ENCODE measurements at places on chromosomes 13 and 19.

GRCh38 chr19:8545743-8546142, 31.5 kb downstream of the MYO1F start:
- no peak for DNase-seq

GRCh38 chr13:105327581-105328126, 1207.8 kb downstream of the EFNB2 start:
- DNase-seq = peak; percentile 4

DNA sequence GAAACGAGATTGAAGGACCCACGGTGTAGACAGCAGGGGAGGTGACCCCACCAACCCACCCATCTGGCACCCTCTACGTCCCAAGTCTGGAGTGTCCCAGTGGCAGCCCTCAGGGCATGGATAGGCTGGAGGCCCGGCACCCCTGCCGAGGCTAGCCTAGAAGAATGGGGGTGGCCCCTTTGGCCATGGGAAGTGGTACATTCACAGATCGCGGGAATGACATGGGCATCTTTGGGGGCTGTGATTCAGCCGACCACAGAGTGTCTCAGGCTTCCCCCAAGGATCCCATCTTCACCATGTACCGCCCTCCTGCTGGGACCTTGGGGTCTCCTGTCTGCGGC, 11.3 kb upstream of the MKNK2 start:
- no peak for DNase-seq

DNA sequence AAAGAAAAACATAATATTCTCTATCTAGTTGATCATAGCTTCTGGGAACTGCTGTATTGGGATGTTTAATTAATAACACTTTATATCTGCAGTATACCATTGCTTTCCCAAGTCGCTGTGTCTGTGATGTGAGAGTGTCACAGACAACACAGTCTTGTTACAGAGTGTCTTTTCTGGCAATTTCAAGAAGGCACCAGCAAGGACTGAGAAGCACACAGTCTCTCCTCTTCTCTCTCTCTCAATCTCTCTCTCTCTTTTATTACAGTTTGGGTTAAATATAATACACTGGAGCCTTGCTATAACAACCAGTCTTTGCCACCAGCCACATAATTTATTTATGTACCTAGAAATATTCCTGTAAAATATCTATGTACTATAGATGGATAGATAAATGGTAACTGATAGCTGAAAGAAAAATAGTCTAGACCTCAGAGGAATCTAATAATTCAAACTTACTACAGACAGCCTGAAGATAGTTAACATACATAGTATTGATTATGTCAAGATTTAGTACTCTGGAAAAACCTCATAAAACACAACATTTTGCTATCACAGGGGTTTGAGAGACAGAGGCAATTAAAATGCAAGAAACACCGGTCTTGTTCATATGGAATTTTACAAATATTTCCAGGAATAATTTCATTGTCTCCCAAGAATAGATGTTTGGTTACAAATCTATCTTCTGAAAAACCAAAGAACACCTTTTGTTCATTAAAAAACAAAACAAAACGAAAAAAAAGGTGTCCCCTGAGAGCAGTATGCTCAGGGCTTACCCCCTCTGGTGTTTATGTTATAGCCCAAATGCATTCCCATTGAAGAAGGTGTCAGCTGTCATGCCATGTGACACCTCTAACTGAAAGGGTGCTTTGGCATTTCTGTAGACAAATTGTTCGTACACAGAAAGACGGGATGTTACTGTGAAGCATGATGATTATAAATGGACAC, 507.8 kb downstream of the TBC1D4 start:
- DNase-seq = no peak

- DNase-seq = no peak
Measured at GRCh38 chr19:58429745-58430144, 10.2 kb downstream of the ZNF132 start.

DNA sequence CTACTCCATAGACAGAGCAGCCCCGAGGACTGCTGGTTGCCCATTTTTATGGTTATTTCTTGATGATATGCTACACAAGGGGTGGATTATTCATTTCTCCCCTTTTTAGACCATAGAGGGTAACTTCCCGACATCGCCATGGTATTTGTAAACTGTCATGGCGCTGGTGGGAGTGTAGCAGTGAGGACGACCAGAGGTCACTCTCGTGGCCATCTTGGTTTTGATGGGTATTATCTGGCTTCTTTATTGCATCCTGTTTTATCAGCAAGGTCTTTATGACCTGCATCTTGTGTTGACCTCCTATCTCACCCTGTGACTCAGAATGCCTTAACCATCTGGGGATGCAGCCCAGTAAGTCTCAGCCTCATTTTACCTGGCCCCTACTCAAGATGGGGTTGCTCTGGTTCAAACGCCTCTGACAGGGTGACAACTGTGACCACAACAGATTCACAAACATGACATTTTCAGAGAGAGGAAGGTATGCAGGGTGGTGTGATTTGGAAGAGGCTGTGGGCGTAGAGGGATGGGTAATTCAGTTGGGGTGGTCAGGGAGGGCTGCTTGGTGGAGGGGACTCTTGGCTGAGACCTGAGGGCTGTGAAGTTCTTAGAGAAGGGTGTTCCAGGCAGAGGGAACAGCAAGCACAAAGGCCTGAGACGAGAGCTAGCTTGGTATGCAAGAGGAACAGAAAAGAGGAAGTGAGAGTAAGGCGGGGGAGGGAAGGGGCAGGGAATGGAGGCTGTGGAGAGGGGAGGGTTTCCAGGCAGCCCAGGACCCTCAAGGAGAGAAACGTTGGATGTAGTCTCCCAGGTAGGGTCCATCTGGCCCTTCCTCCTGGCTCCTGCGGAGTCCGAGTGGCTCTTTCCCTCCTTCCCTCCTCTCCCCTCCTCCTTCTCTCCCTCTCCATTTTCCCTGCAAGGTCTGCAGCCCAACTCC, 23.5 kb downstream of the FAM187B start:
- no peak for DNase-seq

- no peak for DNase-seq
Measured at GRCh38 chr19:39557811-39558623, 18.1 kb upstream of the EID2 start.

DNA sequence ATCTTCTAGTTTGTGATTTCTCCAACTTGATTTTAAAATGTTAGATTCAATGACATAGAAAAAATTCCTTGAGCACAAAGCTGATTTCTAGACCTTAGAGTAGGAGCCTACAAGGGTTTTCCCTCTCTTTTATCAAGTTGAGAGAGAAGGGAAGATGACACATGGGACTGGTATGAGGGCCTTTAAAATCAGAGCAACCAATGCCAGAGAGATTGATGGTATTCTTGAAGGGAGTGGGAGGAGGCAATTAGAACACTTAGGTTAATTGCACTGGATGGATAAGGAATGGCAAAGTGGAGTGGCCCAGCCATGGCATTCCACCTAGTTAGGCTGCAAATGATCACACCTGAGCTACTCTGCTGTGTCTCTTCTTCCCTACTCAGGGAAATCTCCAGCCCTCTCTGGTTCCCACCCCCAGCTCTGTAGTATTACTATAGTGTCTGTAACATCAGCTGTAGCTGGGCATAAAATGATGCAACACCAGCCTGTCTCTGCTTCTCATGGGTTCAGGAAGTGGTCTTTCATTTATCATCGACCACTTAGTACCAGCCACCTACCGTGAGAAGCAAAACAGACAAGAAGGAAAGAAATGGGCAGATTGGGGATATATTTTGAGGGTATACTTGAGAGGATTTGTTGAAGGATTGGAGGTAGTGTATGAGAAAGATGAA, 333.6 kb downstream of the DLEU7 start:
- no peak for DNase-seq

- DNase-seq = no peak
Measured at GRCh38 chr19:1394252-1395193, 6.8 kb downstream of the GAMT start.

DNA sequence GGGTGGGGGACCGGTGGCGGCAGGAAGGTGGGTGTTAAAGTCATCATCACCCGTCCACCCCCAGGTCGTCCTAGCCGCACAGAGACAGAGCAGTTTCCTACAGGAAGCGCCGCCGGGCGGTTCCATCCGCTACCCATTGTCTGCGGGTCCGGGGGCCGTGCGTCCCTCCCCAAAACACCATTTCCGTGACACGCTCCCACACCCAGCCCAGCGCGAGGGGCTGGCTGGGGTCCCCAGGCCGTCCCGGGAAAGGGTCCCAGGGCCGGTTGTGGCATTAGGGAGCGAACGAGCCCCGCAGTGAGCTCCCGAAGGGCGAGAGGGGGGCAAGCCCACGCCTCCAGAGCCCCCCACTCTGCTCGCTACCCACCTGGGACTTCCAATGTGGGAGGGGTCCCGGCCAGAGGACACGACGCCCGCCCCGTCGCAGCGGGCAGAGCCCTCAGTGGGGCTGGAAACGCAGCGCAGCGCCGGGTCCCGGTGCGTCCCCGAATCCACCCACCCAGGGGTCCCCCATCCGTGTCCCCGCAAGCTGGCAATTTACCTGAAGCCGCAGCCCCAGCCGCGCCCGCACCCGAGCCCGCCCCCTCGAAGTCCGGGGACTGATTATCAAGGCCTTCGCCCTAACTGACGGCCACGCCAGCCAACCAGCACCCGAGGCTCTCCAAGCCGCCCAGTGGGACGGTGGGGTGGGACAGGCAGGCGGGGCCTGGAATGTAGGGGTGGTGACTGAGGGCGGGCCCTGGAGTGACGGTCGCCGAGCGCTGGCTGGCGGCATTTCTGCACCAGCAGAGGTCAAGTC, at the start of gene KANK3:
KANK3 (minus strand) TSS at position 579 of the 799 bp plus-strand sequence. CDS start 5,434 bp downstream, outside the sequence.
- DNase-seq = peak; percentile 67

DNA sequence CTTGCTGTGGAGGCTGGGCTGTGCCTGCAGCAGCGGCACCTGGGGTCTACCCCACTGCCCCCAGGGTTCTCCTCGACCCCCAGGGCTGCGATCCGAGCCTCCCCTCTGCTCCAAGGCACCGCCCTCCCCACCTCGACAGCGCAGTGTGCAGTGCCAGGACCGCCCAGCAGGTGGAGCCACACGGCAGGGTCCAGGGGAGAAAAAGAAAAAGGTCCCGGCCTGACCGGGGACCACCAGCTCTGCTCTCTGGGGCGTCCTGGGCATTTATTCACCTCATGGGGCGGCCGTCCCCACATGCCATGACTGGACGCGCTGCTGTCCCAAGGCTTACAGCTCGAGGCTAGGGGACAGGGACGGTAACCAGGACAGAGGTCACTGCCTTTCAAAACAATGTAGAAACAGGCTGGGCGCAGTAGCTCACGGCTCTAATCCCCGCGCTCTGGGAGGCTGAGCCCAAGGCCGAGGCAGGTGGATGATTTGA, 10.6 kb downstream of the REXO1 start:
- DNase-seq = no peak

DNA sequence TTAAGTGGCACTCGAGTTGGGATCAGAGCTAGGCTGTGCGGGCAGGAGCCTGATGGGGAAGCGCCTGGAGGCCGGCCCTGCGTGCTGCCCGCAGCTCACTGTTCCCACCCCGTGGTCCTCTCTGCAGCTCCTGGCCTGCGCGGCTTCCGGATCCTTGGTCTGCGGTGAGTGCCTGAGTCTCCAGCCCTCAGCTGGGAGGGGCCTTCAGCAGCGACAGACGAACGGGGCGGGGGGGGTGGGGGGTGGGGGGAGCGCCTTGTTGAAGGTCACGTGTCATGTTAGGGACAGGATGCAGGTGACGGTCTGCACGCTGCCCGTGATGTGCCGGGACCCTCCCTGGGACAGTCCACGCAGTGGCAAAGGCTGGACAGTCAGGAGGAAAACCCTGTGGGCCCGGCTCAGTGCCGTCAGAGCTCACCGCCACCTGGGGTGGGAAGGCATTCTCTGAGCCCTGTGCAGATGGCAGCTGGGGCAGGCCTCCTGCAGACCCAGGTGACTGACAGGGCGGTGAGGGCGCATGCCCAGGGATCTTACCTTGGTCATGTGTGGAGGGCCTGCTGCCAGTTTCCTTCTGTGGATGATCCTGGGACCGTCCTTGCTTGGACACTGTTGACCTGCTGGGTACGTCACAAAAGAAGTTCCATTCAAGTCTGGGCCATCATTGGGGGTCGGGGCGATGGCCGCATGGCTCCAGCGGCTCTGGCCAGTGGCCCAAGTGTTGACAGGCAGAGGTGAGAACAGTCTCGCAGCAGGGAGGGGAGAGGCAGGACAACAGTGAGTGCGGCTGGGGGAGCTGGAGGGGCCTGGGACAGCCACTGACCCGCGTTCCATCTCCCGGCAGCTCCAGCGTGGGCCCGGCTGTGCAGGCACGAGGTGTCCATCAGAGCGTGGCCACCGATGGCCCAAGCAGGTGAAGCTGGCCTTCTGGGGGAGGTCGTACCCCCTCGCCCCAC, 4.3 kb downstream of the NDUFS7 start:
- DNase-seq = no peak

DNA sequence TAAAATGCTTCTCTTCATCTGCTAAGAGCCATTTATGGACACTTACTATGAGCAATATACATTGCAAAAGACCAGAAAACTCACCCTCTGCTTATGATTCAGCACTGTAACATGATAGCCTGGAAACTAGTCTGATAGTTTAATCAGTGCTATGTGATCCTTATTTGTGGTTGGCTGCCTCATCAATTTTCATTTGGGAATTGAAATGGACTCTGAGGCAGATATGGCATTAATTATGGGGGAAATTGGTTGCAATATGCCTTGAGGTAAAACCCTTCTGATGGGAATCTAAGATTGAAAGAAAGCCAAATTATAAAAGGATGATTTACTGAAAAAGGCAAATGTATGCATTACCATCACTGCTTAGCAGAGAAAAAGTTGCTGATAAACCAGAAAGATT, 33.5 kb downstream of the FAM216B start:
- DNase-seq = peak; percentile 13

GRCh38 chr19:52492201-52492993, 35.1 kb upstream of the ZNF808 start:
- DNase-seq = no peak

GRCh38 chr19:47813304-47813994, 8.3 kb upstream of the CRX start:
- no peak for DNase-seq

DNA sequence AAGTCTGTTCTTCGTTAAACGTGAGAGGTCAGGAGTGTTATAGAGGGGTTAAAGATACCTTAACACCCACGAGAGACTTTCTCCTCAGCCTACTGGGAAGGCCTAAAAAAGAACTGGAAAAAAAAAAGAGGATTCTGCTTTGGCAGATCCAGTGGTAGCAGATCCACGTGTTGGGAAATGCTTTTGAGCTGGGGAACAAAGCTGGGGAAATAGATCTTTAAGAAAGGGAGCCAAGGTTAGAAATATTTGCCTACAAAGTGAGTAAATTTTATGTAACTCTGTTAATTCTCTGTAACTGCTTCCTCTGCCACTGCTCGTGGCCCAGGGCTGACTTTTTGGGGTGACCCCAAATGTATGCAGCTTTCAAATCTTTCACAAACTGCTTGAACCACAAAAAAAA, 11.7 kb downstream of the RFX2 start:
- DNase-seq = no peak

GRCh38 chr13:46181840-46182490, at the start of gene LCP1:
TSS of gene LCP1 (minus strand) at chr13:46182177. CDS start at chr13:46159662, 22,515 bp downstream.
- no peak for DNase-seq

DNA sequence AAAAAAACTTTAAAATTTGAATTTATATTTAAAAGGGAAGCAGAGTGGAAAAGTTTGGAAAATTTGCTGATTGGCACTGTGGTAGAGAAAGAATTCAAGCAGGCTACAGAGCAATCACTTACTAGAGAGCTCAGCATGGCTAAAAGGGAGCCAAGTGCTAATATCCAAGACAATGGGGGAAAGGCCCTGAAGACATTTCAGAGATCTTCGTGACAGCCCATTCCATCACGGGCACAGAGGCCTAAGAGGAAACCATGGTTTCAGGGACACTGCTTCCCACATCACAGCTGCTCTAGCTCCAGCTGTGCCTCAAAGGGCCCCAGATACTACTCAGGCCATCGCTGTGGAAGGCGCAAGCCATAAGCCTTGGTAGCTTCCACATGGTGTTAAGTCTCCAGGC, 73.7 kb downstream of the SGCG start:
- DNase-seq = no peak

- DNase-seq = no peak
Measured at GRCh38 chr13:40665126-40666044, 1.1 kb downstream of the FOXO1 start.

GRCh38 chr19:35344511-35345031, 3.1 kb upstream of the FFAR1 start:
- no peak for DNase-seq

Measured in NCI-H1436 treated with DMSO at 0.1 percent for 48 hours (cell line).